ENCODE measurements at places on chromosomes 5 and 9.

DNA sequence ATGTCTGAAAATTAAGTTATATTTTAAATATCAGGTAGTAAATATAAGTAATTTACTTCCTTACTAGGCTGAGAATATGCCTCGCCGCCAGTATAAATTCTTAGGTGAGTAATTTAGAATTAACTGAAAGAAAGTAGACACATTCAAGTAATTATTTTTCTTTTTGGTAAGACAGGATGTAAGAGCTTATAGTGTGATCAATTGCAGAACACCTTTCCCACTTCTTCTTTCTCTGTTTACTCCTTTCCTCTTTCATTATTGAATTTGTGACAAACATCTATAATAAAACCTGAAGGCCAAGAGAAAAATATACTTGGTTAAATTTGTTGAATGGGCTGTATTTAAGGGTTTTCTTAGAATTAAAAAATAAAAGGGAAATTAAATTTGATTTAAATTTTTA is 195.1 kb upstream of the CDKN2B start:
- DNase-seq, result no peak

GRCh38 chr9:118473521-118473920 is 769.3 kb downstream of the TLR4 start:
- no peak for DNase-seq

- DNase-seq, result no peak
Observed at GRCh38 chr9:137913771-137914767, 36.5 kb downstream of the CACNA1B start.

- peak; percentile 34 for DNase-seq
Observed at GRCh38 chr5:54820346-54821134, 164.9 kb downstream of the ESM1 start.

DNA sequence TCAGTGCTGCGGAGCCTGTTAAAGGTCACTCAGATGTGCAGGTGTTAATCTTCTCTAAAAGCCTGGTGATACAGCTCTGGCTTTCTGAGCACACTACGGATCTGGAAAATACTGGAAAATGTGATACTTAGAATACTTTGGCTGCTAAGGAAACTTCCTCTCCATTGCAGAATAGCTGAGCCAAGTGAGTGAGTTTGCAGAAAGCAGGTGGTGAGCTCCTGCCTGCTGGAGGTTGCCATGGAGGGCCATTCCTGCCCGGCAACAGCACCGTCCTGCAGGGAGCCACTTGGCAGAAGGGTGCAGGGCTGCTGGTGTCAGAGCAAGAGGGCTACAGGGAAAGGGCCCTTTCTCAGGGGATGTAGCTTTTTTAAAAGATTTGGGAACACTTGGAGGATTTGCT is 40.7 kb downstream of the SECISBP2 start:
- no peak for DNase-seq

DNA sequence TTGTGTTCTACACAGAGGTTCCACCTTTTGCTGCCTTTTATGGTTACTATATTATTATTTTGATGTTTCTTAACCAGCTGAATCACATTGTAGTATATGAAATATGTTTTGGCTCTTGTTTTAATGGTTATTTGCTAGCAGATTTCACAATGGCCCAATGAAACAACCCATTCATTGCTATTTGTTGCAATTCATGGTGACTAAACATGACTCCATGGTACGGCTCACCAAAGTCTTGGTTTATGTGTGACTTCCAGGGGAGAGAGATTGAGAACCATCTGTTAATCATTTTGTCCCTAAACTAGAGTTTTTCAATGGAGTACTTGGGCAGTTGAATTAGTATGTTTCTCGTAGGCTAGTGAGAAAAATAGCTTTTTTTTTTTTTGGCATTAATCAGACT is 108.4 kb downstream of the GHR start:
- DNase-seq, result no peak

- DNase-seq, result no peak
Observed at GRCh38 chr5:61402244-61402823, 70.3 kb downstream of the ZSWIM6 start.

DNA sequence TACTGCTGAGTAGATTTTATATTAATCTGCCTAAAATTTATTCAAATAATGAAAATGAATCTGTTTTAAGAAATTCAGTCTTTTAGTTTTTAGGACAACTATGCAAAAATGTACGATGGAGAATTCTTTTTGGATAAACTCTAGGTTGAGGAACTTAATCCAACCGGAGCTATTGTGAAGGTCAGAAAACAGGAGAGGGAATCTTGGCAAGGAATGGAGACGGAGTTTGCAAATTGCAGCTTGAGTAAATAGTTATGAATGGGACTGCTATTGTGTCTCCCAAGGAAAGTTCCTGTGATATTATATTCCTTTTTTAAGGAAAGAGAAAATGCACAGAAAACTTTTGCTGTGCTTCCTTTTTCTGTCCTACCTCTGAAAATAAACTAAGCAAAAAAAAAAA is 67.9 kb downstream of the IQGAP2 start:
- DNase-seq, result no peak

DNA sequence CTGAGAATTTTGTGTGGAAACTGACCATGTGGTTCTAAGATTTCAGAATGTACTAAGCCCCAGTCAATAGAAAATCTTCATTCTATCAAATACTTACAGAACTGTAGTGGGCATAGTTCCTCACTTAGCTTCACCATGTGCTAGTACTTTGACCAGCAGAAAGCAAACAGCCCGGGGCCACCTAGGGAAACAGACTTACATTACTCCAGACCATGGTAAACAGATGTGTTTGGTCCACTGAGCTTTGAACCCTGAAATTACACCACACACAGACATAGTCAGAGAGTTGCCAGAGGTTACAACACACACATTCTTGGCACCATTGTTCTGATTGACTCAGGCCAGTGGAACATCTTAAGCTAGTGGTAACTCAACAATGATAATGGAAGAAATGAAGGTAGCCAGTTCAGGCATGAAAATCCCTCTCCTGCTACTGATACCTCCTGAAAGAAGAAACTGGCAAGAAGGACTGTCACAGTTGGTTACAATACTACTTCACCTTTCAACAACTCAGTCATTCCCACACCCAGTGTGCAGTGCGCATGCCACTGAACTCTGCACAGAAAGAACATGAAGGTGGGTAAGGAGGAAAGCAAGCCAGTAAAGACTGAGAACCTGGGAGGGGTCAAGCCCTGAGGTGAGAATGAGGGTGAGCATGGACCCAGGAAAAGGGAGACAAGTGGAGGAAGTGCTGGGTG is 18.7 kb upstream of the LECT2 start:
- peak; percentile 76 for DNase-seq

- no peak for DNase-seq
Observed at GRCh38 chr5:71744009-71744790, 25.1 kb downstream of the CARTPT start.

GRCh38 chr9:135641745-135642144 is 2.4 kb upstream of the GLT6D1 start:
- DNase-seq, result no peak

GRCh38 chr9:23232831-23233230 is 593.2 kb downstream of the ELAVL2 start:
- DNase-seq, result no peak

DNA sequence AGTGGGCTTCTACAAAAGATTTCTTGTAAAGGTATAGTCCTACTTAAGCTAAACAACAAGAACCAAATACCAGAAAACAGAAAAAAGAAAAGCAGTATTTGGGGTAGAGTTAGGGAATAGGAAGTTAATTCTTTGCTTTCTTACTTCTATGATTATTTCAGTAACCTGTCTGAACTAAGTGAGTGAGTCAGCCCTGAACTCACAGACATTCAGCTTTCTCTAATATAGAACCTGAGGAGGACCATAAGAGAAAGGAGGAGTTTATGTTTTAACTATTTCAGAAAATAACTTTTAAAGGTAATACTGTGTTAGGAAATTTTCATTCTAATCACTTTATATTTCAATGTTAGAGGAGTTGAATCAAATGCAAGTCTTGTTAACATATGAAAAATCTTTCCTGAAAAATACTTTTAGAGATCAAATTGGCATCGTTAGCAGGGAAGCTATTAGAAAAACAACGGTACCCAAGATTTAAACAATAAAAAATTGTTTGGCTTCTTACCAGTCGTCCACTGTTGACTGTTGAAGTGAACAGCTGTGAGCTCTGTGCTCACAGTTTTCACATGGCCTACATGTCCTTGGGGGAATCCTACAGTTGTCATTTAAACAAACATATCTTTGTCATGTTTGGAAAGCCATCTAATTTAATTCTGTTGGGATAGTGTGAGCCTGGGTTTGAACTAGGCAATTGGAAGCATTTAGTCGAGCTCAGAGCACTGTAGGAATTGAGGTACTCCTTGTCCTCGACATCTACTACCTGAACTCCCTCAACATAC is 19.9 kb upstream of the ZFAND5 start:
- DNase-seq, result no peak

DNA sequence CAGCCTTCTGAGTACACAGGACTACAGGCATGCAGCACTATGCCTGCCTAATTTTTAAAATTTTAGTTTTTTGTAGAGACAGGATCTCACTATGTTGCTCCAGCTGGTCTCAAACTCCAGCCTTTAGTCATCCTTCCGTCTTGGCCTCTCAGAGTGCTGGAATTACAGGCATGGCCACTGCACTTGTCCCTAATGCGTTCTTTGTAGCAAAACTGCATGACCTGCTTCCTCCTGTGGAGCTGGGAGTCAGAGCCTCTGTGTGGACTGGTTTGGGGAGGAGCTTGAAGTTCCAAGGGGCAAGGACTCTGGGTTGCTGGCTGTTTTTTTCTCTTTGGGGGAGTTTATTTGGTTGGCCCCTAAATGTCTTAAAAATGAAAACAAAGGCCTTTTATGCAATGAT is 22.7 kb upstream of the ANKRD34B start:
- DNase-seq, result no peak

DNA sequence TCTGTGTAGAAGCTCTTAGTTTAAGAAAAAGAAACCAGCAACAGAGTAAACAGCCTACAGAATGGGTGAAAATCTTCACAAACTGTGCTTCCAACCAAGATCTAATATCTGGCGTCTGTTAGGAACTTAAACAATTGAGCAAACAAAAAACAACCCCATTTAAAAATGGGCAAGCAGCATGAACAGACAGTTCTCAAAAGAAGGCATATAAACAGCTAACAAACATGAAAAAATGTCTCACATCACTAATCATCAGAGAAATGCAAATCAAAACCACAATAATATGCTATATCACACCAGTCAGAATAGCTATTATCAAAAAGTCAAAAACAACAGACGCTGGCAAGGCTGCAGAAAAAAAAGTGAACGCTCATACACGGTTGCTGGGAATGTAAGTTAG is 83.7 kb upstream of the CCDC152 start:
- DNase-seq, result no peak

DNA sequence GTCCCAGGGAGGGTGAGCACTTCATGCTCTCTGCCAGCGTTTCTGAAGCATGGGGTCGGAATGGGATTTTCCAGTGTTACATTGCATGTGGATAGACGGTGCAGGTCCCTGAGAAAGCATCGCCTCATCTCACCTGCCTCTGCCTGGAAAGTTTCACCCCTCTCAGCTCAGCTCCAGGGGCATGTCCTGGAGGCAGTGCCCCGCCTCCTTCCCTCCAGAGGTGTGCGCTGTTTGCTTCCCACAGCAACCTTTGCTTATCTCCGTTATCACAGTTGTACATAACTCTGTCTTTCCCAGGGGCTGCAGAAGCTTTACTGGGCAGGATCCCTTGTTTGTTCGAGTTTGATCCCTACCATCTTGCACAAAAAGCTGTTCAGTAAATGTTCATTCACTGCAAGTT is 10.7 kb upstream of the CREBRF start:
- no peak for DNase-seq

DNA sequence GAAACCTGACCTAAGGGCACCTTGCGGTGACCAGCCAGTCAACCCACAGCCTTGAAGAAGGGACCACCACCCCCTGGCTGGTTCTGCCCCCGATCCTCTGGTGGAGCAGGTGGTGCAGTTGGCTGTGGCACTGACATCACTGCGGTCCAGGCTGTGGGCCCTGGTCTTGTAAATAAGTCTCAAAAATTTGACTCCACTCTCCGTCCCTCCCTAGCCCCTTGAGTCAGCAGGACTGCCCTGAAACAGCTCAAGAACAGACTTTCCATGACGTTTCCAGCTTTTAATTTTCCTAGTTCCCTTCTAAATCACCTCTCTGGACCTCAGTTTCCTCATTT is 134.8 kb upstream of the BOD1 start:
- DNase-seq, result no peak

DNA sequence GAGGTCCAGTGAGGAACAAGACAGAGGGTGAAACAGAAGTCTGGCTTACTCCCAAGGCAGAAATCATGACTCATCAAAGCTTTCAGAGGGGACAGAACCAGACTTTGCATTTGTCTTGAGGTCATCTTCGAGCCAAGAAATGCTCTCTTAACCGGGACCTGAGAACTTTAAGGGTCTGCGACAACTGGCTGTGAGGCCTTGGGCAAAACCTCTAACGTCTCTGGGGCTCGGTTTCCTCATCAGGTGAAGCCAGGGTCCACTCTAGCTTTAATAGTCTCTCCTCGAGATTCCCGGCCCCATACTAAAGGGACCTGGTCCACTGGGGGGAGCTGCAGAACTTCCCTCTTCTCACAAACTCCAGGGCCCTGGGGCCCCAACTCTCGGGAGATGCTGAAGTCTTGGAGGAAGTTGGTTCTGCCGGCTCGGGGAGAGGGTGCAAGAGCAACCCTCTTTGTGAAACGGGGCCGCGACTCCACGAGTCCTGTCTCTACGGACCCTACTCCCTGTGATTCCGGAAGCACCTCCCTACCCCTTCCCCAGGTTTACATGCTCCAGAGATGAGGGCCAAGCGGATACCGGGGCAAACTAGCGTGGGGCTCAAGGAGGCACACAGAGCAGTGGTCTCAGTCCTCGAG is 2.6 kb downstream of the GLIS3 start:
- DNase-seq, result peak; percentile 85

DNA sequence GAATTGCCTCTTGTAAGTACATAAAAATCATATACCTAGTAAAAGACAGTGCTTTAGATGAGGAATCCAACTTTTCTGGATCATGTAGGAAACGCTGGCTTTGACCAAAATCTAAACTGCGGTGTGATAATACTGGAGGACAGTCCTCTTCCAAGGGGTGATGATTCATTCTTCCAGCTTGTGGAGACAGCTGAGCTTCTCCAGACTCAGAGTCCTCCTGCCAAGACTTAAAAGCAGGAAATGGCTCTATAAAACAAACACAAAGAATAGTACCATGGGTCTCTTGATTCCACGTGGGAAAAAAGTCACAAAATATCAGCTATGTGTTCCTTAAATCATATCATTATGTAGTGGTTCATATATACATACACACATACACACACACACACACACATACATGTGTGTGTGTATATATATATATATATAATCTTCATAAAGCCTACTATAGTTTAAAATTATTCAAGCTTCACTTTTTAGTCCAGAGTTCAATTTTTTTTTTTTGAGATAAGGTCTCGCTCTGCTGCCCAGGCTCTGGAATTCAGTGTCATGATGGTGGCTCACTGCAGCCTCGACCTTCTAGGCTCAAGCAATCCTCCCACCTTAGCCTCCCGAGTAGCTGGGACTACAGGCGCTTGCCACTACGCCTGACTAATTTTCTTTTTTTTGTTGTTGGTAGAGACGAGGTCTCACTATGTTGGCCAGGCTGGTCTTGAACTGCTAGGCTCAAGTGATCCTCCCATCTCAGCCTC is 65.0 kb downstream of the PKD2L2 start:
- peak; percentile 89 for DNase-seq

DNA sequence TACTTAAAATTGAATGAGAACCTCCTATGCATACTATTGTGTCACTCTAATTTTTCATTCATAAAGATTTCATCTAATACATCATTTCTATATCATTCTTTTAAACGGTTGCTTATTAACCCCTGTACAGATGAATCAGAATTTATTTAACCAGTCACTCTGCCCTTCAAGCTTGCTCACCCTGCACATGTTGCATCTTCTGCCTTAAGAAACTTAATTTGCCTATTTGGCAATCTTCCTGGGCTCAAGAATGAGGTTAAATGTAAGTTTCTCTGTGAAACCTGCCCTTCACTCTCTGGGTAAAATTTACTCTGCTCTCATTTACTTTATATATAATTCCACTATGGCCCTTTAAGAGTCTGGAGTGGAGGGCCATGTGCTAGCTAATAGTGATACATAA is 434.7 kb upstream of the ZNF608 start:
- DNase-seq, result no peak

Data from GM03348 (cell line).